Stimulated activated CD8-positive, alpha-beta memory T cell treated with anti-CD3 and anti-CD28 coated beads, Interleukin-15, amount 100 ng/mL, for 48 hours (primary cell): ENCODE measurements at places on chromosomes 5 and 9.

- DNase-seq: no peak
Observed at GRCh38 chr5:111313017-111313724, 89.0 kb downstream of the CAMK4 start.

DNA sequence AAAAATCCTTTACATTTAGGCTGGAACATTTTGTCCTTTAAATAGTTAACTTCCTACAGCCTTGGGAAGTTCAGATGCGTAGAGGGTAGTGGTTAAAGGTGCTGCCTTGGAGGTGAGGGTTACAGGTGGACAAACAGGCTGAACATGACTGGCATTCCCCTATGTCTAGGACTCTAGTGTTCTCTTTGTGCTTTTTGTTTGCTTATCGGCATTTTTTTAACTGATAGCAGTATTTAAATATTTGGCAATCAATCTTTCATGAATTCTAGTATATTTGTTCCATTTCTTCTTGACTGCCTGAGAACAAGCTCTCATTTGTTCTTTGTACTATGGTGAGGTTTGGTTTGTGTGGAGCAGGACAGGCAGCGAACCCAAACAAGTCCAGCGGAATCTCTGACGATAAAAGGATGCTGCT, 307.6 kb downstream of the CTNND2 start:
- DNase-seq: no peak

DNA sequence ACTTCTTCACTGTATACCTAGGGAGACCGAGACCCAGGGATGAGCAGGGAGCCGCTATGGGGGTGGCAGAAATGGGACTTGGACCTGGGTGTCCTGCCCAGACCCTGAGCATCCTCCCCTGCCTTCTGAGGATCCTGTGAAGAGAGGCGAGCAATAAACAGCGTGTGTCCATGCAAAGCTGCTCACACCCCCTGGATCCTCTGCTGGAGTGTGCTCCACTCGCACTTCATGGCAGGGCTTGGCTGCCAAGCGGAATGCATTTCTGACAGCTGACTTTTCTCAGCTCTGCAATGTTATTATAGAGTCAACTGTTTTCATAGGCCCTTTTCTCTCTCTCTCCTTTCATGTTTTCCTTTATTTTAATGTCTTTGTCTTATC, 31.0 kb upstream of the ALDH1B1 start:
- DNase-seq: no peak

GRCh38 chr9:5269249-5269715, 35.2 kb downstream of the RLN2 start:
- no peak for DNase-seq

- no peak for DNase-seq
Observed at GRCh38 chr9:108367188-108367587, 488.6 kb downstream of the ACTL7B start.

GRCh38 chr5:143124593-143124992, 278.9 kb downstream of the NR3C1 start:
- DNase-seq: no peak

- no peak for DNase-seq
Observed at GRCh38 chr9:68883224-68883623, 130.7 kb downstream of the PRKACG start.

DNA sequence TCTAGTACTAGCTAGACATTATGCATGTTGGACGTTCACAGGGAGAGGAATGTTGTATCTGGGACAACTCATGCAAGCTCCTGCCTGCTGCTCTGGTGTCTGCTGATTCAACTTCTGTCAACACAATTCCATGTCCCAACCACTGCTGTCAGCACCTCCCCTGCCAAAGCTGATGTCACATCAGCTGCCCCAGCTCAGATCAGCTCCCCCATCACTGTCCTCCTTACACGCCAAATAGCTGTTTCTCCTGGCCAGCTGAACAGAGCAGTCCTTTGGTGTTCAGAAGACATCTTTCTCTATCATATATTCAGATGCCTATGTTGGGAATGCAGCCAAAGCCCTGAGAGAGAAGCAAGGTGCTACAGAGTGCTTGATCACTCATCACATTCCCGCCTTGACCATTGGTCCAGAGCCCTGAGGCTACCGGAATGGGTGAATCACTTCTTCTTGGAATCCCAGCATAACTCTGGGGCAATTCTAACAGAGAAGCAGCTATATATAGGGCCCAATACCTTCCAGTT, 223.3 kb downstream of the SEC61B start:
- DNase-seq: no peak

DNA sequence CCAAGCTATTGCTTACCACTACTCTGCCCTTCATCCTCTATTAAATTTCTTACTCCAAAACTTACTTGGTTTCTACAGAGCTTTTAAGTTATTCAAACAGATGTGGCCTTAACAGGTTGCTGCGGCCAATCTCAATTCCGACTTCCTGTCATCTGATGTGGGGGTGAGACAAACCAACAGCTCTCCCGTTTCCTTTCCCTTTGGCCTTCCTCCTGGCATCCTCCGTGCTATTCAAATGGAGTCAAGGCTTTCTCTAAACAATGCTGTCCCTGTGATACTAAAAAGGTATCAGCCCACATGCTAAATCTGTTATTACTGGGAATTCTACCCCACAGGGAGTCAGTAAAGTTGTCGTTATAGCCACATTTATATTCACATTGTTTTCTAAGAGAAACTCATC, 11.8 kb downstream of the RBM18 start:
- no peak for DNase-seq

GRCh38 chr9:121281614-121282276, 13.8 kb downstream of the GSN start:
- DNase-seq: no peak

DNA sequence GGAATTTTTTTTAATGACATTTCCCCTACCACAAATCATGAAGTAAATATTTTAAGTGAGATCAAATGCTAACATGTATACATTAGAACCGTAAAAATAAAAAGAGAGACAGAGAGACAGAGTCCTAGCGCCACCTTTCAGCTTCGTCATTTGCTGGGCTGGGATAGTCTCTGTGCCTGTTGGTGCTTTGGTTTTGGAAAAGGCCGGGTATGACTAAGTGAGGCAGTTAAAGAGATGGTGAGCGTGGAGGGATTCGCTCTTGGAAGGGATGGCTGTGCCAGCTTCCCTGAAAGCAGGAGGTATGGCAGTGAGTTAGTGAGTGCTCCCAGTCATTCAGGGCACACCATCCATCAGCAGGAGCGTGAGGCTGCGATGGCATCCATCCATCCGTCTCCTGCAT, 729.6 kb upstream of the WWC1 start:
- no peak for DNase-seq

GRCh38 chr5:68898951-68899471, 194.8 kb upstream of the SLC30A5 start:
- DNase-seq: no peak

GRCh38 chr5:68140763-68141162, 74.8 kb upstream of the PIK3R1 start:
- no peak for DNase-seq

- no peak for DNase-seq
Observed at GRCh38 chr5:60010328-60010727, 116.8 kb upstream of the PDE4D start.

DNA sequence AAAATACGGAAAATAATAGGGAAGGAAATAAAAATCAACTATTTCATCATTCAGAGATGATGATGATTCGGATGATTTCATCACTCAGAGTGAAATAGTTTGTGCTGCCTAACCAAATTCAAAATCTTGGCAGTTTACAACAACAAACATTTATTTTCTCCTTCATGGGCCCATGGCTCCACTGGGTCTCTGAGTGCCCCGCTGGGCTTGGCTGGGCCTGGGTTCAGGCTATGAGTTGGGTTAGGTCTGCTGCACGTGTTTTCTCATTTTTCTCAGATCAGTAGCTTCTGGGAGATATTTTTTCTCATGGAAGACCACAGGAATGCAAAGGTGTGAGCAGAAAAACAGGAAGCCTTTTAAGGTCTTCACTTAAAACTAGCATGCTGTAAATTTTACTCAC, 24.0 kb upstream of the F2RL1 start:
- DNase-seq: no peak

- DNase-seq: no peak
Observed at GRCh38 chr5:60563696-60564324, 136.2 kb downstream of the DEPDC1B start.

DNA sequence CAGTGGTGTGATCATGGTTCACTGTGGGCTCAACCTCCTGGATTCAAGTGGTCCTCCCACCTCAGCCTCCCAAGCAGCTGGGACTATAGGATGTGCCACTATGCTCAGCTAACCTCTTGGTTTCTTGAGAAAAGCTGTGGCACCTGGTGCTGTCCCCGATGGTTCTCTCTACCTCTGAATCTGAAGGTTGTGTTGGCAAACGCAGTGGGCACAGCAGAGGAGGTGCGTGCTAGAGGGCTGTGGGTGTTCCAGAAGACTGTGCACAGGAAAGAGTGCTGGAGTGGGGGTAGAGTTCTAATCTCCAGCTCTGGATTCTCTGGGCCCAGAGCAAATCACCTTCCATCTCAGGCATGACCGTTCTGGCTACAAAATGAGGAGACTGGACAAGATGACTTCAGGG, 12.5 kb downstream of the RGS3 start:
- DNase-seq: no peak

DNA sequence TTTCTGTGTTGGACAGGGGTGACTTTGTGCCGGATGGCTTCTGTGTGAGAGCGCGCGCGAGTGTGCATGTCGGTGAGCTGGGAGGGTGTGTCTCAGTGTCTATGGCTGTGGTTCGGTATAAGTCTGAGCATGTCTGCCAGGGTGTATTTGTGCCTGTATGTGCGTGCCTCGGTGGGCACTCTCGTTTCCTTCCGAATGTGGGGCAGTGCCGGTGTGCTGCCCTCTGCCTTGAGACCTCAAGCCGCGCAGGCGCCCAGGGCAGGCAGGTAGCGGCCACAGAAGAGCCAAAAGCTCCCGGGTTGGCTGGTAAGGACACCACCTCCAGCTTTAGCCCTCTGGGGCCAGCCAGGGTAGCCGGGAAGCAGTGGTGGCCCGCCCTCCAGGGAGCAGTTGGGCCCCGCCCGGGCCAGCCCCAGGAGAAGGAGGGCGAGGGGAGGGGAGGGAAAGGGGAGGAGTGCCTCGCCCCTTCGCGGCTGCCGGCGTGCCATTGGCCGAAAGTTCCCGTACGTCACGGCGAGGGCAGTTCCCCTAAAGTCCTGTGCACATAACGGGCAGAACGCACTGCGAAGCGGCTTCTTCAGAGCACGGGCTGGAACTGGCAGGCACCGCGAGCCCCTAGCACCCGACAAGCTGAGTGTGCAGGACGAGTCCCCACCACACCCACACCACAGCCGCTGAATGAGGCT, at the start of gene ADRB2:
TSS of gene ADRB2 (plus strand) at position 559 of the 686 bp plus-strand sequence. CDS start 221 bp downstream, outside the sequence.
- DNase-seq: peak; percentile 79

GRCh38 chr5:140151144-140152021, 23.6 kb upstream of the CYSTM1 start:
- no peak for DNase-seq
